Stimulated activated CD8-positive, alpha-beta memory T cell treated with anti-CD3 and anti-CD28 coated beads, Interleukin-7, amount 100 ng/mL, for 1 hour (primary cell): ENCODE measurements at places on chromosomes 7 and 10.

- no peak for DNase-seq
Observed at GRCh38 chr7:79407351-79407750, 46.1 kb downstream of the MAGI2 start.

GRCh38 chr10:75512203-75512933 lies 80.9 kb downstream of the LRMDA start:
- no peak for DNase-seq

DNA sequence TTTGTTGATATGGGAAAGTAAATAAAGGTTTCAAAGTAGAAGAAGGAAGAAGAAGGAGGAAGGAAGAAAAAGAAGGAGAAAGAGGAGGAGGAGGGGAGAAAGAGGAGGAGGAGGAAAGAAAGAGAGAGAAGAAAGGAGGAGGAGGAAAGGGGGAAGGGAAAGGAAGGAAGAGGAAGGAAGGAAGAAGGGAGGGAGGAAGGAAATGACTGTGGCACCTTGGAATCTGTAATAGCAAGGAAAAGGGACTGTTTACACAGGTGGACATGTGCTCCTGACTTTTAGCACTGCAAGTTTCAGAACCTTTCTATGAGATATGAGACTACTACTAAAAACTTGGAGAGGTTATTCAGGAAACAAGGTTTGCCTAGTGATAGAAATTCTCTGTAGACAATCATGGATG lies 153.2 kb downstream of the BTAF1 start:
- DNase-seq: no peak

GRCh38 chr7:42876182-42877068 lies 35.4 kb downstream of the C7orf25 start:
- no peak for DNase-seq

DNA sequence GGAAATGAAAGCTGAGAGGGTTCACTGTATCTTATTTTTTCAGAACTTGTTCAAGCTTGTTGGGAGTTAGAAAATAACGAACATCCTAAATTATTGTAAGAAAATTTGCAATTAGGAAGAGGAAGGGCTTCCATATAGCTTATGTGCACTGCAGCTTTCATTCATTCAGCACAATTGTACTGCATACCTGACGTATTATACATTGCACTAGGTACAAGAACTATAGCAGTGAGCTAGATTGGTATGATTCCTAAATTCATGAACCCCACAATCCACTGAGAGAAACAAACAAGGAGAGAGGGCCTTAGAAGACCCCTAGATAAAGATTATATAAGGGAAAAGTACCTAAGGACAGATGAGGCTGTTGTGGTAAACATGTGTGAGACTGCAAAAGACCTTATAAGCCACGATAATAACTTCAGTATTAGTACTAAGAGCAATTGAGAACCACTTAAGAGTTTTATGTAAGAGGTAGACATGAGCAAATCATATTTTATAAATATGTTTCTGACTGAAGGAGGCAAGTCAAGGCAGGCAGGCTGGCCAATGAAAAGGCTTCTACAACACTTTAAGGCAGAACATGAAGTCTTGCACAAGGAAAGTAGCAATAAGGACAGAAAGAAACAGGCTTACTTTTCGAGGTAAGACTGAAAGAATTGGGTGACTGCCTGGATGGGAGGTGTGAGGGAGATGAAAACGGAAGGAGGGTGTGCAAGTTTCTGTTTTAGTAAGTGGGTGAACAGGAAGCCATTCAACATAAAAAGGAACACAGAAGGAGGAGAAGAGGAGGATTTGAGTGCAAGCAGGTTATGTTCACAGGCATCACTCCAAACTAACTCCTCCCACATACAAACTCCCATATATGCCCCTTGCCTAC lies 77.9 kb upstream of the LRRN3 start:
- DNase-seq: no peak

GRCh38 chr10:95208702-95209391 lies 14.8 kb downstream of the ACSM6 start:
- DNase-seq: no peak

DNA sequence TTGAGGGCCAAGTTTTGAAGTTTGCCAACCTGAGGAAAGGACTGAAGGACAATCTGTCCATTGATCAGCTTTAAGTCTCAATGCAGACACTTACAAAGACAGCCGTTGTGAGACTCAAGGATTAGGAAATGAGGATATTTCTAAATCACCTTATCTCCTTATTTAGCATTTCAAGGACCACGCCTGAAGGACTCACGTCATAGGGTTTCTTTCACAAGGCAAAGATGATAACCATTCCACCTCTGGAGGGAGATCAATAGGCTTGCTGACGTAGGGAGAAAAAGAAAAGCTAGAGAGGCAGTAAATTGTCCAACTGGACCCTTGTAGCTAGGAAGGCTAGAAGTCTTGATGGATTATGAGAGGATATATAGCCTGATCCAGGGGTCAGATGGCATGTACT lies 3.3 kb upstream of the ASB4 start:
- no peak for DNase-seq

- no peak for DNase-seq
Observed at GRCh38 chr7:73893342-73894101, 32.6 kb downstream of the TMEM270 start.

DNA sequence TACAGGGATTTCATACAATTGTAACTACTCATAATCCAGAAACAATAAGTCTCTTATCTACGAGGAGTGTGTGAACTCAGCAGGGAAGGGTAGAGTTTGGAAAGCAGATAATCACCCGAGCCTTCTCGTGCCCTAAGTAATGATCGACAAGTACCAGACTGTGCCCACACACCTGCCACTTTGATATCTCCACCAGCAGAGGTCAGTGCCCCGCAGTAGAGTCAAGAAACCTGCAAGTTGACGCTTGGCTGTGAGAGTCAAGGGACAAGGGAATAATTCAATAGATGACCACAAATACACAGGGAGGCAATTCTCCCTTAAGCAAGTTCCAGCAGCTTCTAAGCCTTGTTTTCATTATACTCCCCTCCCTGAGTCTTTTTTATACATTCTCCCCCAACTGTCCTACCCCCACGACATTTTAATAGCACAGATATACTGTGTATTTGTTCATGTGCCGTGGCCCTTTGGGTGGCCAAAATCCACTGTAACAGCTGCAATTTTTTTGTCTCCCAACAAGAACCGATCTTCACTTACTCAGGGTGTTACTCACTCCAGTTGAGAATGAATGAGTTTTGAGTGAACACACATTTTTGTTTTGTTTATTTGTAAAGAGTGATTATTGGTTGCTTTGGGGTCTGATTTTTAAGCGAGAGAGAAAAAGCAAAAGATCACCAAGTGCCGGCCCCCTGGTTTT lies 106.9 kb upstream of the RHEB start:
- DNase-seq: no peak

- DNase-seq: no peak
Observed at GRCh38 chr7:155341463-155341983, 43.8 kb downstream of the INSIG1 start.

DNA sequence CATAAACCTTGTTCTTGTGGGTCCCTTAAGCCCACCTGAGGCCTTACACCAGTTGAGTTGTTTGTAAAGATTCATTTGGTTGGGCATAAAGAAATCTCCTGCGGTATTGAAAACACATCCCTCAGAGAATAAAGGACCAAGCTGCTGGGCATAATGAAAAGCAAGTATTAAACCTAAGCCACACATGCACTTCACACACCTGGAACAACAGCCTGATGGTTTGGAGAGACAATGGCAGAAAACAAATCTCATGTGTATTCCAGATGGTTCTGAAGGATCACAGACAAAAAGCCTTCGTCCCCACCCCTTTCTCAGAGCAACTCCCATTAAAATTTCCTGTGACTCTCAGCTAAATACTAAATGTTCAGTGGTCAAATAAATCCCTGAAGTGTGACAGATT lies 44.2 kb downstream of the FEZF1 start:
- DNase-seq: no peak

DNA sequence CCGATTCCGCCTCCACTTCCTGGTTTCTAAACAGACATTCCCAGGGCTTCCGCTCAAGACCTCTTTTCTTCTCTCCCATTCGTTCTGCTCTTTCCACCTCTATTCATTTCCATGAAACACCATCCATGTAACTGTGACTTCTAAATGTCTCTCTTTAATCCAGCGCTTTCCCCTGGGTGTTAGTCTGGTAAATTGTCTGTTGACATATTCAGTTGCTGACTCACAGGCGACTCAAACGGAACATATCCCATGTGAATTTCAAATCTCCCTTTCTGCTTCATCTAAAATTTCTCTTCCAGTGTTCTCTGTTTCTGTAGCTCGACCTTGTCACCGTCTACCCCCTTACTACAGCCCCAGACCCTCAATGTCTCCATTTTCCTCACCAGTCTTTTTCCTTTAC lies 119.1 kb downstream of the PFKFB3 start:
- DNase-seq: no peak

DNA sequence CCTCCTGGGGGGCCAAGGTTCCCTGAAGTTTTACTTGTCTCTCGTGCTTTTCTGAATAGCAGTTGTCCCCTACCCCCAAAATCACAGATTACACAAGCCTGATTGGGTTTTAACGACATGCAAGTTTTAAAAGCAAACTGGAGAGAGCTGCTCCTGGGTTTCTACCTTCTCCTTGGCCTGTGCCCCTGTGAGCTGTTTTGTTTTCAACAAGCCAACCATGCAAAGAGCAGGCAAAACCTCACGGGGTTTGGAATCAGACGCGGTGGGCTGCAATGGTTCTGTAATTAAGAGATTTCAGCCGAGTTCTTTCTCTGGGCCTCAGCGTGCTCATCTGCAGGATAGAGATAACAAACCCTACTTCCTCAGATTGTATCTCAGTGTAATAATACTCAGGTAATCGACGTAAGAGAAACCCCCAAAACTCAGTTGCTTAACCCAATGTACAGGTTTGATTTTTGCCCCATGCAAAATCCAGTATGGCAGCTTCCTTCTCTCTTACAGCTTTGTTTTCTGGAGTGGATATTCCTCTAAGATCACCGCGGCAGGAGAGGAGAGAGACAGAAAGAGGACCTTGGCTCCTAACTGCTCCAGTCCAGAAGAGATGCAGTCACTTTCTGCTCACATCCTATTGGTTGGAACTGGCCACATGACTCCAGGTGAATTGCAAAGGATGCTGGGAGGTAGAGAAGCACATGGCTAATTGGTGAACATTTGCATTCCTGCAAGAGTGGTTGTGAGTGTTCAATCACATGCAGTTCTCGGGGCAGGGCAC lies 42.0 kb downstream of the MYL10 start:
- DNase-seq: no peak

GRCh38 chr7:129911790-129912189 lies 41.0 kb downstream of the UBE2H start:
- DNase-seq: no peak

GRCh38 chr10:124735491-124736286 lies 8.5 kb downstream of the FAM53B start:
- no peak for DNase-seq

- DNase-seq: no peak
Observed at GRCh38 chr10:103745341-103746247, 109.8 kb downstream of the SH3PXD2A start.

GRCh38 chr7:155983176-155983815 lies 171.0 kb upstream of the SHH start:
- no peak for DNase-seq

DNA sequence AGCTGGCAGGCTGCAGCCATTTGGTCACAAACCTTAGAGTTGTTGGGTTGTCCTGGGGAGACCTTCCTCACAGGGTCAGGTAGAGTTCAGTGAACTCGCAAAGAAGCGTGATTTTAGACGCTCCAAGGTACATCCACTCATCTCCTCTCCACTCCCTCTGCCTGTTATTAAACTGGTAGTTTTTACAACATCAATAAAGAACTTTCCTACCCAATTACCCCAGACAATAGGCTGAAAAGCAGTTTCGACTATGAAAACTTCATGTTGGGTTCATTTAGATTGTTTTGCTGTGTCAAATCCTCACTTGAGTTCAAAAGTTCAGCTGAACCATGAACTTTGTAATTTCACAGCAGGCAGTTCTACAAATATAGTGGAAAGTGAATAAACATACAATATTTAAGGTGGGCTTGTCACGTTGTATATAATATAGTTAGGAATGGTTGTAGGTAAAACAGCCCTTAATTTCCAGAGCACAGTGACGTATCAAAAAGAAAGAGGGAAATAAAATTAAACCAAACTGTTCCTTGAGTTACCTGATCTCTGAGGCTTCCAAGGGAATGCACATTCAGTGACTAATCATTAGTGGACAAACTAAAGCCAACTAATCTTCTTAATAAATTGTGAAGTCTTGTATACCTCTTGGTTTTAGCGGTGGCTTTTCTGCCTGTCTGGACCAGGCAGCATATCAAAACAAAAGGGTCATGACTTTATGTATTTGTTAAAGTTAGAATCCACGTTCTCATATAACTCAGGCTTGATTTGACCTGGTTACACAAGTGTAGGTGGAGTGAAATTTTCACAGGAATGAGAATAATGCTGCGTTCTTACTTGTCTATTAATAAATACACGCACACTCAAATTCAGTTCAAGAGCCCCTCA lies 100.5 kb downstream of the CYP26A1 start:
- DNase-seq: no peak

GRCh38 chr7:104160375-104160774 lies 47.4 kb downstream of the ORC5 start:
- DNase-seq: no peak

DNA sequence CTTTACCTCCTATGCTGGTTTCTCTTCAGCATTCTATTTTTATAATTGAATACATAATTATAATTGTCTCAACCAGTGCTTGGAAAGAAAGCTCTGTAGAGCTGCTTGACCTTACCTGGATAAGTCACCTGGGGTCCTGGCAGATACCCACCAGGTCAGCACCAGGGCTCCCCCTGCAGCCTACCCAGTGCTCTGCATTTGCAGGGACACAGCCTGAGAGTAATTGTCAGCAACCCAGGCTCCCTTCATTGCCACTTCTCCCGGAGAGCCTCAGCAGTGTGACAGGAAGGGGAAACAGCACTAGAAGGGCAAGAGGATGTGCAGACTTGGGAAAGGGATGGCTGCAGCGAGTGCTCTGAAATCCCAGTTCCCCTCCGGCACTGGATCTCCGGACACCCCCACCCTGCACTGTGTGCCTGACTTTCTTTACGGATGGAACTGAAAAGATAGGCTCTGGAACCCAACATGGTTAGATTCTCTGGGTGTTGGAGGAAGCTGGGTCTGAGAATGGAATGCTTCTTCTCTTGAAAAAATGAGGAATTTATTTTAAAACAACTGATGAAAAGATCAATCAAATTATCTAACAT lies 11.4 kb upstream of the PAX4 start:
- no peak for DNase-seq

DNA sequence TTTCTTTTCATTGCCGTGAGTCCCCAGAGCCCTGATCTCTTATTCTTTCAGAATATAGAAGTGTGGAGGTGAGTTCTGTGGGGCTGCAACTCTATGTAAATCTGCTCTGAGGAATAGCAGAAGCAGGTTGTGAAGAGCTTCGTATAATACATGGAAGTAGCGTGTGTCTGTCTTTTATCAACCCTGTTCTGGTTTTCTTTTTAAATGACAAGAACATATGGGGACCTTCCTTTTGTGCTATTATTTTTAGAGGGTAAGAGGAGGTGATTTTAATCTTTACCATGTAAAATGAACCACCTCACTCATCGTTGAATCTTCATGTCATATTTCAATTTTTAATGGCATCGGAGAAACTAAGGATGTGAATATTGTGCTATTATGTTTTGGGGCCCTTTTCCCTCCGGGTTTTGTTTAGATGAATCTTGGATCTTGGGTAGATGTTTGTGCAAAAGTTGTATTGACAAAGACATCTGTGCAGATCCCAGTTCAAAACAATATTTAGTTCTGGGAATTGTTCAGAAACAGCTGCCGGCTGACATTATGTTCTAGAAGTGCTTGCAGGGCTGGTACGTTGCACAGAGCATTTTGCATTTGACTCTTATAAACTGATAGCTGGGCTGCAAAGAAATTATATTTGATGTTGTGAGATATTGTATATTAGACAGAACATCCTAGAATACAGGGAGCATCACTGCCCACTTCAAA lies 46.7 kb downstream of the PLXDC2 start:
- DNase-seq: no peak
